ENCODE measurements at places on chromosomes 1 and 21.

DNA sequence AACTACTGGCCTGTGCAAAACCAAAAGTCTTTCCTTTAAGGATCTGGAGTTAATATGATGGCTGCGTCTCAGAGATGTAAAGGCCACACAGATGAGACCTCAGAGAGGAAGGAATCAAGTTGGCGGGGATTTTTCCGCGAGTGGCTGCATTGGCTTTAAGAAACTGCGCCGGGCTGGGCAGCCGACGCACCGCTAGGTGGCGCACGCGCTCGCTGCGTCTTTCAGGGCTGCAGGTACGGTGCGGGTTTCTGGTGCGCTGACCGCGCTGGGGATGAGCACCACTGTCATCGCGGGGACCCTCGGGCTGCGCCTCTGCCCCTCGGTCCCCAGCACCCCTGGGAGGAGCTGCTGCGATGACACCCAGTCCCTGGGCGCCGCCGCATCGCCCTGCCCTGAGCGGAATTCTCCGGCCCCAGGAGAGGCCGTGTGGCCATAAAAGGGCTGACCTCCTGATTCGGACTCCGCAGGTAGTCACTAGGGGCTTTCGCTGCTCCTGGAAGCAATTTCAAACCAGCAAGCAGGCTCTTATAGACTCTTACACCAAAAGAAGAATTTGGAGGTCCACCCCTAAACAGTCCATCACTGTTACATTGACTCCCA lies 241.0 kb downstream of the KCNJ6 start:
- DNase-seq = peak; percentile 40

DNA sequence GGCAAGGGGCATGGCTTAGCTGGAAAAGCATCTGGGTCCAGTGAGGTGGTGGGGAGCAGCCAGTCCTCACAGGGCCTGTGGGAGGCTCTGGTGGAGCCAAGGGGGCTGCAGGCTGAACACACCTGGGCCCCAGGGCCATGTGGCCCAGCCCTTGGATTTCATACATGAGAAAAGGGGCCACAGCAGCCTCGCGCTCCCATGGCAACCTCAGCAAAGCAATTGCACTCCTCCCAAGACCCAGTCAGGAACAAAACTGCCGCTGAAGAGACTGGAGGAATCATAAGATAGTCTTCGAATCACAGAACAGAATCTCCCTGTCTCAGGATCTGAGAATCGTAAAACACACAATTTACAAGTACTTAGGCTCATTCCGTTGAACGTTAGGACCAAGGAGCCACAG lies 24.6 kb downstream of the LRP8 start:
- no peak for DNase-seq

GRCh38 chr1:175157200-175157599 lies 35.4 kb downstream of the KIAA0040 start:
- no peak for DNase-seq

- no peak for DNase-seq
Observed at GRCh38 chr1:23446661-23447310, 22.2 kb upstream of the TCEA3 start.

DNA sequence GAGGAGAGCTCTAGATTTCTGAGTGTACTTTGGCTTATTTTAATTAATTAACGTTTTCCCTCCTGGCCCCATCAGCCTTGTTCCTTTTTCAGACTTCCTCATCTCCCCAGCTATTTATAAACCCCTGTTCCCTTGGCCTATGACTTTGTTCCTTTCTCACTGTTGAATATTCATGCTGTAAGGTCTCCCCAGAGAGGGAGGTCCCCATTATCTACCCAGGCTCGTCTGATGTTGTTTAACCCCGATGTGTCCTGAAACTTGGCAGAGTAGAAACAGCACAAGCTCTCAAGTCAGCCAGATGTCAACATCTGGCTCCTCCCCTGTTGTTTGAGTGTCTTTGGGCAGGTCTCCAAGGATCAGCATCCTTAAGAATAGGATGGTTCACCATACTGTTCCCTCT lies 153.6 kb downstream of the HIVEP3 start:
- DNase-seq = no peak

- DNase-seq = no peak
Observed at GRCh38 chr1:245576323-245576722, 421.5 kb downstream of the KIF26B start.

- no peak for DNase-seq
Observed at GRCh38 chr1:224124220-224124619, 10.3 kb downstream of the FBXO28 start.

GRCh38 chr1:156560585-156561163 lies 11.7 kb downstream of the IQGAP3 start:
- no peak for DNase-seq

DNA sequence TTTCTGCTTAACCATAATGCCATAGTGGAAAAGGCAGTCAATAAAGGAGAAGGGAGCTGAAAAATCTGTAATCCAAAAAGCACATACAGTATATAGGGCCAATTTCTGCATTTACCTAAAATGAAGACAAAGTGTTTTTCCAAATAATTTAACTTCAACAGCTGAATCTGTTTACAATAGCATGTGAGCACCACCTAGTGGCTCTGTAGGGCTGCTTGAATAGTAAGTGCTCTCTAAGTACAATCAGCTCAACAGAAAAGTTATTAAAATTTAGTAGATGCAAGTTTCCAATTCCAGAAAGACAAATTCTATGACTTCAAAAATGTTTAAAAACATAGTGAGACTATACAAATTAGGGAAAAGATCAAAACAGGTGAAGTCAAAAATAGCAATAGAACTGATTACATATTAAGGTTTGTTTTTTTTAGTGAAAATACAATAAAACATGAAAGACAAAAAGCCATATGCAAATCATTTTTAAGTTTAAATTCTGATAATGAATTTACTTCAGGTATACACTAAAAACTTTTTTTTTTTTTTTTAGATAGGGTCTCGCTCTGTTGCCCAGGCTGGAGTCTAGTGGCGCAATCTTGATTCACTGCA lies 220.0 kb downstream of the SETD4 start:
- DNase-seq = peak; percentile 21

- no peak for DNase-seq
Observed at GRCh38 chr1:199460933-199461332, 566.6 kb upstream of the NR5A2 start.

DNA sequence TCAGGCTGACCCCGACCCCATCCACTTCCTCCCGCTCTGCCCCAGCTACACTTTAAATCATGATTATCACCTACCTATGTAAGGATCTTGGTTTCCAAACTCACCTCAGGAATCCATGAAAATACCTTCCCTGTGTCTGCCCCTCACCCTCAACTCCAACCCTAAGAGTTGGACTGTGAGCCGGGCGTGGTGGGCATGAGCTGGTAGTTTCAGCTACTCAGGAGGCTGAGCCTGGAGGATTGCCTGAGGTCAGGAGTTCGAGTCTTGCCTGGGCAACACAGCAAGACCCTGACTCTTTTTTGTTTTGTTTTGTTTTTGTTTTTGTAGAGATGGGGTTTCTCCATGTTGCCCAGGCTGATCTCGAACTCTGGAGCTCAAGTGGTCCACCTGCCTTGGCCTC lies 30.5 kb upstream of the CCSAP start:
- no peak for DNase-seq

GRCh38 chr1:205813755-205814058 lies 709 bp upstream of the SLC41A1 start:
- DNase-seq = no peak

DNA sequence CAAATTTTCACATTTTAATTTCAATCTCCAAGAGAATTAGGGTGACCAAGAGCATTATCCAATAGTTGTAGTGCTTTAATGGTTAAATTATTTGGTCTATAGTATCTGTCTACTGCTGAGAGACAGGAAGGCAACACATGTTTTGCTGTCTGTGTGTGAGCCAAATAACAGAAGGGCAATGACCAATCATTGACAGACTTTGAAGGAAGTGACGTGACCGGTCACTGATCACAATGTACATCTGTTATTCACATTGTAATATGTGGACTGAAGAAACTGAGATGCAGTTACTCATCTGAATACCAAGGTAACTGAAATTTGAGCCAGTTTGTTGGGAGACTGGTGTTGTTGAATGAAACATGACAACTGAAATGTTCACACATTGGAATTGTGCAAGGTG lies 196.7 kb downstream of the LRRC40 start:
- DNase-seq = no peak

DNA sequence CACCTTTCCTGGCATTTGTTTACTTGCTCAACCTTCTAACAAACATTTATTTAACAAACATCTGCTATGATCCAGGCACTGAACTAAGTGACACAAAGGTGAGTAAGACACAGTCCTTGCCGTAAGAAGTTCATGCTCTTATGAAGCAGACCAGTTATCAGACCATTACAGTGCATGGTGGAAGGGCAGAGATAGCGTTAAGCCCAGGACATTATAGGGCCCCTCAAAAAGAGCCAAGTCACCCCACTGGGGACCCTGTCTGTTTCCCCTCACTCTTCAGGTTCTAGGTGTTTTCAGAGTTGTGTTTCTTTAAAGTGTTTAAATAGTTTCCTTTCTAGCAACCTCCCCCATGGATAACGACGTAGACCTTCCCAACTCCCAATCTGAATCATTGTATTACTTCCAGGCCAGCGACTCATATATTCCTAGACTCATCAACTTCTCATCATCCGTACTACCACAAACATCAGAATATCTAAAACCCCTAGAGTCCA lies 39.3 kb downstream of the TCP10L start:
- DNase-seq = no peak

DNA sequence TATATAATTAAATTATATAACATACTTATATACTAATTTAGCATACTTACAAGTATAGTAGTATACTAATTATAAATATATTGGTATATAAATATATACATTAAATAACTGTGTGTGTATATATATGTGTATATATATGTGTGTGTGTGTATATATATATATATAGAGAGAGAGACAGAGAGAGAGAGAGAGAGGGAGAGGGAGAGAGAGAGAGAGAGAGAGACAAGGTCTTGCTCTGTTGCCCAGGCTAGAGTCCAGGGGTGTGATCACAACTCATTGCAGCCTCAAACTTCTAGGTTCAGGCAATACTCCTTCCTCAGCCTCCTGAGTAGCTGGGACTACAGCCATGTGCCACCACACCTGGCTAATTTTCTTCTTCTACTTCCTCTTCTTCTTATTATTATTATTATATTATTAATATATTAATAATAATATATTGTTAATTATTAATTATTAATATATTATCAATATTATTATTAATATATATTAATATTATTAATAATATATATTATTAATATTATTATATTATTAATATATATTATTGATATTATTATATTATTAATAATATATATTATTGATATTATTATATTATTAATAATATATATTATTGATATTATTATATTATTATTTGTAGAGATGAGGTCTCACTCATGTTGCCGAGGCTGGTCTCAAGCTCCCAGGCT lies 185.5 kb downstream of the CRB1 start:
- no peak for DNase-seq

DNA sequence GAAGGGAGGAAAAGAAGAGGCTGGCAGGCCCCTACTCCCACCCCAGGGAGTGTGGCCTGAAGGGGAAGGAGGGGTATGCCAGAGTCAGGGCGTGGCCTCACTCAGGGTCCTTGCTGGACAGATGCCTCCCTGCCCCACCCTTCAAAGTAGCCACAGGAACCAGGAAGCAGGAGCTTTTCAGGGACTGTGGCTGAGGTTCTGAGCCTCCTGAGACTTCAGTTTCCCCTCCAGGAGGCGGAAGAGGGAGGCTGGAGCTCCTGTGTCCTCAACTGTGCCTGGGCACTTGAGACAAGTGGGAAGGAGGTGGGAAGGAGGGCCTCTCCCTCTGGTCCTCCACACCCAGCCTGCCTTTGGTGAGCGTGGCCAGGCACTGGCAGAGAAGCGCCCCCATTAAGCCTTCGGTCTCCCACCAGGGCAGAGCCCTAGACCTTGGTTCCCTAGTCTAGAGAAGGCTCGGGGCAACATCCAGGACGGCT lies 5.3 kb downstream of the CELSR2 start:
- no peak for DNase-seq

DNA sequence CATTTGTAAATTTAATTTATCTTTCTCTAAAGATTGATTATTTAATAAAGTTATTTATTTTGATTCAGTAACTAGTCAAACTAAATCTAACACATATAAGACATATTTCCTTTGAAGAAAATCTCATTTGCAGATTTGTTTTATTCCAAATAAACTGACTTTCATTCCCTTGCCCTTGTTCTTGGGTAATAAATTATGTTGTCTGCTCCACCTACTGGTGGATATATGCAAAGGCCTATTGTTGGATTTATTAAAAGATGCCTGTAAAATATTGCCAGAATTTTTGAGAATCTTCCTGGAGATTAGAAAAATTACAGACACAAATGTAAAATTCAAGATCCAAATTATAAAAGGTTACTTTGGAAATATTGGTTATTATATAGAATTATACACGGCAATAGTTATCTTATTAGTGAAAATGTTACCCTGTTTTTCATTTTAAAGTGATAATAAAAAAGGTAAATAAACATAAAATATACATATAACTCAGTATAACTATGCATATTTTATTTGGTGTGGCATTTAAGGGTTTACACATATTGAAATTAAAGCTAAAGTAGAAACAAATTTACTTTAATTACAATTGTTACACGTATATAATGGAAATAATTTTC lies 116.1 kb downstream of the SPATA17 start:
- DNase-seq = no peak

- no peak for DNase-seq
Observed at GRCh38 chr21:33924766-33925100, 9.1 kb upstream of the ATP5PO start.

- DNase-seq = no peak
Observed at GRCh38 chr1:231192620-231193163, 30.8 kb downstream of the TRIM67 start.

DNA sequence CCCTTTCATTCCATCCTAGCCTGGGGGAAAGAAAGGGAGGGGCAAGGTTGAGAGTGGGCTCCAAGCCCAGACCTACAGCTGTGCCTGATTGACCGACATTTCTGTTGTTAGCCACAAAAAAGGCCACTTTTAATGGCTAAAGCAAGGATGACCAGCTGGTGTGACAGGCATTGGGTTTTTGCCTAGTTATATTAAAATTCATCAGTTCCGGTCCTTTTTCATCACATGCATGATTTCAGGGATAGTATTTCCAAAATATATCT lies 192.3 kb downstream of the ZNF326 start:
- no peak for DNase-seq

Data from stimulated activated CD4-positive, alpha-beta T cell treated with anti-CD3 and anti-CD28 coated beads, Interleukin-1b, Interleukin-23, amount 100 ng/mL, for 4 hours (primary cell).